NCI-H446 (cell line): ENCODE measurements at places on chromosomes 2 and 18.
A peak's percentile ranks its signal among the peaks of the same experiment; 100 is the strongest.

GRCh38 chr2:24477229-24477628, 13.8 kb upstream of the NCOA1 start:
- no peak for DNase-seq

- DNase-seq, result peak; percentile 76
Observed at GRCh38 chr2:181218401-181218821, 238.0 kb downstream of the UBE2E3 start.

- no peak for DNase-seq
Observed at GRCh38 chr2:1775511-1776035, 31.3 kb upstream of the PXDN start.

DNA sequence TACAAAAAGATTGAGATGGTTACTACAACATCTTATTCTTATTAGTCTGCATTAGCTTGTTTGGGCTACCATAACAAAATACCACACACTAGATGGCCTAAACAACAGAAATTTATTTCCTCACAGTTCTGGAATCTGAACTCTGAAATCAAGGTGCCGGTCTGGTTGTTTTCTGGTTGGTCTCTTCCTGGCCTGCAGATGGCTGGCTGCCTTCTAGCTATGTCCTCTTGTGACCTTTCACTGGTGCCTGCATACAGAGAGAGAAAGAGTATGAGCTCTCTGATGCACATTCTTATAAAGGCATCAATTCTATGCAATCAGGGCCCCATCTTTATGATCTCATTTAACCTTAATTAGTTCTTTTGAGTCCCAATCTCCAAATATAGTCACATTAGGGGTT, 696.5 kb downstream of the TDRD15 start:
- no peak for DNase-seq

GRCh38 chr2:23209059-23209458, 175.9 kb upstream of the KLHL29 start:
- no peak for DNase-seq

DNA sequence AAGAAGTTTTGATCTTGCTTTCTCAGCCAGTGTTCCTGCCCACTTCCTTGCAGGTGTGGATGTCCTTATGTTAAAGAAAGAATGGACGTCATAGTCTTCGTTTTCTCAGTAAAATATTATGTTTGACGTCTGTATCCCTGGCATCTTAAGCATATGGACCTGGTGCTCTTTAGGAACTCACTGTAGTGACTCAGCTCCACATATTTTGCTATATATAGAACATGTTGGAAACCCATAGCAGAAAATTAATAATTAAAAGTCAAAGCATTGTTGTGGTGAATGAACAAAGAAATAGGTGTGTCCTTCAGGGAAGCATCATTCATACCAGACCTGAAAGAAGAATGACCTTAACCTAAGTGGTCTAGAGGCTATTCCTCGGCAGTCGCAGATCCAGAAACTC, 196.1 kb downstream of the MCFD2 start:
- DNase-seq, result no peak

- no peak for DNase-seq
Observed at GRCh38 chr2:241112046-241112445, 10.0 kb upstream of the MTERF4 start.

DNA sequence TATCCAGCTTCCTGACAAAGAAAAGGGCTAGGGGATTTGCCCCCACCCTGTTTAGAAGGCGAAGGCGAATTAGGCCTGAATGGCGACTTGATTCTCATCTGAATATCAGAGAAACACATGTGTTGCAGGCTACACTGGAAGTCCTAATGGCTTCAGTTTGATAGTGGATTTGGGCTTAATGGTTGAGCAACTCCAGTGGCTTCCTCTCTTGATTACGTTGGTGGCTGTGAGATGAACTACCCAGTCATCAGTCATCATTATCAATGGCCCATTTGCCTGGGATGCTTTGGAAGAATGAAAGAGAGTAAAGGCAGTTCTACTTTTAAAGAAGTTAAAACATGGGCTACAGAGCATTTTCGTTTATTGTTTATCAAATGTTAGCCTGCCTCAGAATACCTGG, 60.9 kb upstream of the IL1R1 start:
- DNase-seq, result no peak

GRCh38 chr2:33032245-33032644, 85.5 kb downstream of the LTBP1 start:
- DNase-seq, result no peak

DNA sequence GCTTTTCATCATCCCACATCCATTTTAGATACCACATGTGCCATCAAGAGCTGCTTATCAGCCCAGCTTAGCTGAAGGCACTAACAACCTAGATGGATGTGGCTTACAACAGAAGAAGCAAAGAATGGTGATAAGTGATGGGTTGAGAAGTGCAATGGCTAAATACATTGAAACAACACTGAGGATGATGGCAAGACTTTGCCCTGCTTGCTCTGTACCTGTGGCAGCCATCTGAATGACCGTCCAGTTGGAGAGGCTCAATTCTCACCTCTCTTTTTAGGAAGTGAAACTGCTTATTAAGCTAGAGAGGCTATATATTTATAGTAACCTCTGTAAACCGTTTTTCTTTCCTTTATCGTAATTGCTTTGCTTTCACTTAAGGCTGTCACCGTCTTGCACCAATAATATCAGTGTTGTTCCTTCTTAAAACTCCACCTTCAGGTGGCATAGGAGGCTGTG, 5.7 kb downstream of the GPATCH11 start:
- no peak for DNase-seq

GRCh38 chr2:190315273-190315672, 4.4 kb downstream of the HIBCH start:
- DNase-seq, result no peak

- no peak for DNase-seq
Observed at GRCh38 chr18:24846138-24846537, 385.7 kb downstream of the HRH4 start.

DNA sequence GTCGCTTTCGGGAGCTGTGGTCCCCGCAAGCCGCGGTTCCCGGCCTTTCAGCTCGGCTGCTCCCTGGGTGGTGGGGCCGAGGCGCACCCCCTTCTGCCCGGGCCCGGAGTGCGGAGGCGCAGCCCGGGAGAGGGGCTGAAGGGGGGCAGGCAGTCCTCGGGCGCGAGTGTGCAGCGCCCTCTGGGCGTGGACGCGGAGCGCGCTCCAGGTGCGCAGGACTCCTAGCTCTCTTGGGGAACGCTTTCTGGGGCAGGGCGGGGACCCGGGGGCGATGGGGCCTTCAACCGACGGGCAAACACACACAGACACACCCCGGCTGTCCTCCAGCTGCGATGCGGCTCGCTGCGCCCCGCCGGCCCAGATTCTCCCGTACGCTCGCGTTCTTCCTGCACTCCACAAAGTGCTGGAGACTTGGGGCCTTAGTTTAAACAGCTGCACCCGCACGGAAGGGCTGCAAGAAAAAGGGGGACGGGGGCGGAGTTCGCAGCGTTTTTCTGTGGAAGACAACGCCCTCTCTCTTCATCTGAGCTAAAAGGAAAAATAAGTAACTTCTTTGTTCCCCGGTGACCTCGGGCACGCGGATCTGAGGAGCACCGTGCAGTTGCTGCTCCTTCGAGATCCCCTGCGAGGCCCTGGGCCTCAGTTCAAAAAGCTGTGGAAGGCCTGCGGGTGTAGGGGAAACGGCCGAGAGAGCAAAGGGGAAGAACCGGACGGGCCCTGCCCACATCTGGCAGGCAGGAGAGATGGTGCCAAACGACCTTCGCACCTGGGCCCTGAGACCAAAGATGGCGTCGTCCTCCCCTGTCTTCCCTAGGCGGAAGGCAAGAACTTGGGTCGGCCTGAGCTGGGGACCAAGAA, 593 bp upstream of the SDC1 start:
- no peak for DNase-seq

DNA sequence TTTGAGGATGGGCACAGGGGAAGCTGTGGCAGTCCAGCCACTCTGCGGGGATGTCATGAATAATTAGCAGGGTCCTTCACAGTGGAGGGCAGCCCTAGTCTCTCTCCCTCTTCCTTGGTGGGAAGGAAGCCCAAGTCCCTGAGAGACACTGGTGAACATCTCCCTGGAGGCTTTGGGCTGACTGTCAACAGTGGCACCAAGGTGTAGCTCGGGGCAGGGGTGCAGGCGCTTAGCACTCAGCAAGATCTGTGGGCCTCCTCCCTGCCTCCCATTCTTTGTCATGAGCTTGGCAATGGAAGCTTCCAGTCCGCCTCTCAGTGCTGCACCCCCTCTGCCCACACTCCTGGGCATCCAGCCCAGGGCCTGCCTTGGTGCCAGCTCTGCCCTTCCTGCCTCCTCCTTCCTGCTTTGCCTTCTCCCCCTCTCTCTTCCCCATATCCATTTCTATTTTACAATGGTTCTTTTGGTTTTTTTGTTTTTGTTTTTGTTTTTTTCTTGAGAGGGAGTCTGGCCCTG, 59.4 kb downstream of the STEAP3 start:
- peak; percentile 59 for DNase-seq

- DNase-seq, result no peak
Observed at GRCh38 chr2:12507295-12507694, 209.4 kb upstream of the TRIB2 start.

DNA sequence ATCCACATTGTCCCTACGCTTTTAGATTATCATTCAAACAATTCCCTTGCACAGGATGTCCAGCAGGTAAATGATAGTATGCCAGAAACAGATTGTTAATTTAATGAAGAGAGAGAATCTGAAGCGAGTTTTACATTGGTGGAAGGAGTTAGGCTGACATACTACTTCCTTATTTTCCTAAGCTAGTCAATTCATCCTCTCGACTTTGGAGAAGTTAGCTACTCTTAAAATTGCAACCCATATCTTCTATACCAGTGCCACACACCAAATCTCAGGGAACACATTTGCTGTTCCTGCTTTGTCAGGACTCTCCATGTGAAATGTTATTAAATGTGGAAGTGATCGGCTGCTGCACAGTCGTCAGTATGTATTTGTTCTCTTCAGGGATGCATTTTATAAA, 249.2 kb downstream of the NAPG start:
- DNase-seq, result no peak

GRCh38 chr18:46048641-46049040, 23.4 kb downstream of the PSTPIP2 start:
- no peak for DNase-seq

- no peak for DNase-seq
Observed at GRCh38 chr2:220783671-220784070, 788.4 kb downstream of the EPHA4 start.

DNA sequence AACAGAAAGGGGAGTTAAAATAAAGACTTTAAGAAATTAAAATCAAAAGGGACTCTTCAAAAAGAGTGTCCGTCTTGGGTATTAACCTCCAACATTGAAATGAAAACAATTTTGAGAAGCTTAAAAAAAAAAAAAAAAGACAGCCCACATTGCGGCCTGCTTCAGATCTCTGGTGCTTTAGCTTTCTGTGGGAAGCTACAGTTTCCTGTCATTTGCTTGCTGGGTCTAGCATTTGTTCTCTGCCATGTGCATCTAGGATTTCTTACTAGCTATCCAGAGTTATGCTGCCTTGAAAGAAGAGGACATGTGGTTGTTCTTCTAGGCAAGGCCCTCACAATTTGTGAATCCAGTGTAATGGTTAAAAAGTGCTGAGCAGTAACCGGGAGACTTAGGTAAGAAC, 375.3 kb downstream of the SLC4A3 start:
- no peak for DNase-seq

GRCh38 chr18:48815179-48815515, 135.6 kb downstream of the SMAD7 start:
- no peak for DNase-seq

DNA sequence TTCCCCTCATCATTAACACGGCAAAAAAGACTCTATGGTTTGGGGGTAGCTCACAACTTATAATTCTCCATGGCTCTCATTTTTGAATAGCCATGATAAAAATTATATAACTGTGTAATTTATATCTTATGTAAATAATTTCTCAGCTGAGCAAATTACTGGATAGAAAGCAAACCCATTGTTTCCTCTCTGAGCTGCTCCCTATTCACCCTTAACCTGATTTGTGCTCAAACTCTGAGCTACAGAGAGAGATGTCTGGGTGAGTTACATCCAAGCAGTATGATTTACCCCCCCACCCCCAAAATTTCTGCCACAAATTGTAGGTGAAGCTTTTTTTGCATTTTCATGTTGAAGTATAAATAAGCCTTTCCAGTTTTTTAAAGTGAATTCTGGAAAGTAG, 123.7 kb downstream of the TFCP2L1 start:
- DNase-seq, result no peak

GRCh38 chr2:238920053-238920452, 72.2 kb downstream of the TWIST2 start:
- no peak for DNase-seq

DNA sequence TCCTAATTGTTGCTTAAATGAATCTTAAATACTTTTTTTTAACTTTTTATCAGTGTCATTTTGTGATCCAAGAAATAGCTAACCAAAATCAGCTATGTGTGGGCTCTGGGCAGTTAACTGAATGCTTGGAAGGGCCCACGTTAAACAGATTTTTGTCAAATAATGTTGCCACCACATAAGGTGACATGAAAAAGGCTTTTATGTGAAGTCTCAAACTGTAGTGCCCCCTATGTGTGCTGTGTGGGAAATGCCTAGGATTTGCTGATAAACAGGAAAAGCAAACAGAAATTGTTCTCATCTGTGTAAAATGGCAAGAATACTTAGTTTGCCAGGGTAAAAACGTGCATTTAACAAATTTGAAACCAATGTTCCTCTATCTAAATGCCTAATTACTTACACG, 242.2 kb downstream of the ZNF516 start:
- no peak for DNase-seq

DNA sequence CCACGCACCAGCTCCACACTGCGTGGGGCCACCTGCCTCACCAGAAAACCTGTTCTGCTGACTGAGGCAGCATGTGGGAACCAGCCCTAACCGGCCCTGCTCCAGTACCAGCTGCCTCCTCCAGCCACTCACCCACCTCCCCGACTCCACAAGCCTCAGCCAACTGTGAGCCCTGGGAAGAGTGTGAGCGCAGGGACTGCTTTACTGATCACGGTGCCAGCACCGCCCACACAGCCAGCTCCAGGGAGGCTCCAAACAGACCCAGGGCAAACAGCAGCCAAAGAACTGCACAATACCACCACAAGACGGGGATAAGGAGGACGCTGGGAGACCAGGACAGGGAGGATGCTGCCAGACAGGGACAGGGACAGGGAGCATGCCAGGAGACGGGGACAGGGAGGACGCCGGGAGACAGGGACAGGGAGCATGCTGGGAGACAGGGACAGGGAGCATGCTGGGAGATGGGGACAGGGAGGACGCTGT, 28.4 kb downstream of the EIPR1 start:
- no peak for DNase-seq

DNA sequence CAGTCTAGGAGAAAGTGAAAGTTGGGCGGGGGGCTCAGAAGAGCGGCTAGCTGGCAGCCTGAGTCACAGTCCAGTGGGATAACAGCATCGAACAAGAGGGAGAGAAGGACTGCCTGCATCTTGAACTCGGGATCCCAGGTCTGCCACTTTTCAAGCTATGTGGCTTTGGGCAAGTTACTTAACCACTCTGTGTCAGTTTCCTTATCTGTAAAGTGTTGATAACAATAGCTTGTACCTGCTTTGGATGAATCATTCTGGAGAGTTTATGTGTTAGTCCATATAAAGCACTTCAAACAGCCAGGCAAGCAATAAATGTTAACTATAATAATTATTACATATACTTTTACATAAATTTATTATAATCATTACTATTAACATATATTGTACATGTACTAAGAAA, 4.6 kb downstream of the DYSF start:
- DNase-seq, result no peak
